Epithelial cell of proximal tubule (primary cell): ENCODE measurements at places on chromosomes 3 and 15. TPM values are rescaled to one million over a fixed set of nuclear protein-coding genes. Genes with fewer than 3 reads are reported as not detected.

EDC3 gene
- 11.0 and 12.8 TPM in 2 replicates for total RNA-seq

DNA sequence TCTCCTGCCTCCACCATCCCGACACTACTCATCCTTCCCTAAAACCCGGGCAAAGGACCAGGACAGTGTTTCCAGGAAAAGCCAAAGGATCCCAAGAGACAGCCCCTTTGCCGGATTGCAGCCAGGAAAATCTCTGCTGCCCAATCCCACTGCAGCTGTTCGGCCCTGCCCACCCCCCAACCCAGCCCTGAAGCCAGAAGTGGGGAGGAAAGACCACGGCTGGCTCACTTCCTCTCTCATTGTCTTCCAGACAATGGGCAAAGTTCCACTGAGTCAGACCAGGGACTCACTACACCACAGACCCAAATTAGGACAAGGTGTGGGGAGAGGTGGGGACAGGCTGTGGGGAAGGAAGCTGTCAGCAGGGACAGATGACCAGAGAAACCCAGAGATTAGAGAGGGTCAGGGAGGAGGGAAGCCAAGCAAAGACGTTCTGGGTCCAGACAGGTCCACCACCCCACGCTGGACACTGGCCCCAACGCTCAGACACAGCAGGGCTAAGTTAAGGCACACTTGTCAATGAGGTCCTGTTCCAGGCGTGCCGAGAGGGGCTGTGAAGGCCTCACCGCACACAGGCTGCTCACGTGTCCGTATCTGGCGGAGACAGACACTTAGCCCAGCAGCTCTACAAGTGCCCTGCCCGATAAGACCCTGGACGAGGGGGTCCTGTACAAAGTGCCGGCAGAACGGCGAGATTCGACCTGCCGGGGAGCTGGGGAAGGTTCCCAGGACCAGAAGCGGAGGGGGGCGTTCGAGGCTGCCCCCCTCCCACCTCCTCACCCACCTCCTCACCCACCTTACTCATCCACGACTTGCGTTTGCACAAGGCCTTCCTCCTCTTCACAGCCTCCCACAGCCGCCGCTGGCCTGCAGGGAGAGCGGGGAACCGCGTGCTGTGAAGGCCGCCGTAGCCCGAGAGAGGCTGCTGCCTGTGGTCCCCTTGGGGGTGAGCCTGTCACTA lies 21.9 kb downstream of the TNK2 start:
- no peak for DNase-seq

GRCh38 chr3:144197116-144197515 lies 225.5 kb downstream of the DIPK2A start:
- DNase-seq: no peak

DNA sequence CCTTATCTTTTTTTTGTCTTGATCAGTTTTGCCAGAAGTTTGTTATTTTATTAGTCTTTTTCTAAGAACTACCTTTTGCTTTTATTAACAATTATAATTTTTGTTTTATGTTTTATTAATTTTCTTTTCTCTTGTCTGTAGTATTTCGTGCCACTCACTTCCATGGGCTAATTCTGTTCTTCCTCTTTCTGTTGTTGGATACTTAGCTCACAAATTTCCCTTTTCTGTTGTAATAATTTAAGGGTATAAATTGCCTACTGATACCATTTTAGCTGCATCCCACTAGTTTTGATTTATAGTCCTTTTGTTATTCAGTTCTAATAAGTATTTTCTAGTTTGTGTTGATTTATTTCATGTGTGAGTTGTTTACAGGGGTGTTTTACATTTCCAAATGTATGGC lies 48.6 kb downstream of the SNRK start:
- DNase-seq: no peak

MYO5C gene
- total RNA-seq: 16.9 and 22.3 TPM in 2 replicates

SRGAP3 gene
- total RNA-seq: 0.51 and 3.4 TPM in 2 replicates

SNAP23 gene
- total RNA-seq: 68.6 and 76.4 TPM in 2 replicates

DNA sequence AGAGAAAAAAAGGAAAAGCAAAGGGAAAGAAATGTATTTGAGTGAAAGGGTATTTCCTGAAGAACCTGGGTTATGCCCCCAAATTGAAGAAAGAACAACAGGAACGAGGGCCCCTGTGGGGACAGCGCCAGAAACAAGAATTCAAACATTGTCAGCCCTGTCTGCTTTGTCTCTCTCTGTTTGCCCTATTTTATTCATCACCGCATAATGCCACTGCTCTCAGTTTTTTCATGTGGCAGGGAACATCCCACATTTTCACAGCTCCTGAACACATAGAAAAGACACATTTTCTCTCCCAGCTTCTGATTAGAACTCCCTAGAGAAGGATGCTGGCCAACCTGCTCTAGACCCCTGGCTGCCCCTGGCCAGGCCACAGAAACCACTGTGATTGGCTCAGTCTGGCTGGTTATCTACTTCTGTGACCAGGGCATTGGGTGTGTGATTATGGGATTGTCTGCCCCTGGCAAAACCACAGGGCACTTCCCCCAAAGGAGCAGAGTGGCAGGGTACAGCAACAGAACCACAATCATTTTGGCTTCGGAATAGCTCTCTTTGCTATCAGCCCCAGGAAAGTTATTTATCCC lies 31.3 kb upstream of the CCDC54 start:
- no peak for DNase-seq

DNA sequence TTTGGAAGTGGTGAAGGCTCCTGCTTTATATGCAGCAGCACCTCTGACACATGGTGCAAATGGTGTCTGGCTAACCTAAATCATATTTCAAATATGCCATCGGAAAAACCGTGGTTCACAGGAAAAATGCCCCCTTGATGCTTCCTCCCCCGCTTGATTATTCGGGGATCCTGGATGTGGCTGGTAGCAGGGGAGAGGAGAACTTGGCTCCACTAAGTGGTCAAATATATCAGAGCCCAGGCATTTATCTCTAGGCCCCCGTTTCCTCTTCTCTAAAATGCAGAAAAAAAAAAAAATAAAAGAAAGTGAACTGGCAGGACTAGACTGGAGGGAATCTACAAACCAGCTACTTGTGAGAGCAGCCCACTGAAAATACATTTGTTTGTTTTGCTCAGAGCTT lies 18.2 kb upstream of the ATP2B2 start:
- no peak for DNase-seq

DGKG gene
- 0.14 and 1.0 TPM in 2 replicates for total RNA-seq

DNA sequence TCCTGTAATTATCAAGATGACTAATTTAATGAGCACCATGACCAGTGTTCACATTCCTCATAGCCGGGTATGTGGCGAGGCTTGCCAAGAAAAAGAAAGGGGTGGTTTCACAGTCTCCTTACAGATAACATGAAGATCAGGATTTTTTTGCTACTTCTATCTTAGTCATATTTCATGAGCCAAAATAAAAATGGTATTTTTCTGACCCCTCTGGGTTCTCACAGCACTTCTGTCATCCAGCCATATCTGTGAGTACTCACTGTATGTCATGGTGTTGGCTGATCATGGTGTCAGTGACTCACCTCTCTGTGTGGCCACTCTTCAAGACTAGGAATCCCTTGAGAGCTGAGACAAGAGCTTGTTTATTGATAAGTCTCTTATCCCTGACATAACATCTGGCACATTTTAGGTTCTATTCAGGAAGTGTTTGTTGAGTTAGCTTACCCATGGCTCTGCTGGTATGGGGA lies 130.5 kb upstream of the LMCD1 start:
- DNase-seq: no peak

GRCh38 chr3:16441371-16441875 lies 72.1 kb downstream of the RFTN1 start:
- no peak for DNase-seq

- DNase-seq: no peak
Measured at GRCh38 chr3:42749753-42750231, 23.3 kb downstream of the CCDC13 start.
